ENCODE measurements at places on chromosomes 5 and 9. TPM values are rescaled to one million over a fixed set of nuclear protein-coding genes. Genes with fewer than 3 reads are reported as not detected.

GRCh38 chr5:173298213-173298926, 29.8 kb downstream of the STC2 start:
- H3K4me1 ChIP-seq = peaks cover 17% of the 10 kb centered on the region
- no peaks in the 10 kb centered on the region for H3K36me3 ChIP-seq
- peaks cover 9% of the 10 kb centered on the region for H3K27me3 ChIP-seq
- H3K4me3 ChIP-seq = no peak overlapping the region
- no peak for DNase-seq

The CDH10 gene
- total RNA-seq = not detected

DNA sequence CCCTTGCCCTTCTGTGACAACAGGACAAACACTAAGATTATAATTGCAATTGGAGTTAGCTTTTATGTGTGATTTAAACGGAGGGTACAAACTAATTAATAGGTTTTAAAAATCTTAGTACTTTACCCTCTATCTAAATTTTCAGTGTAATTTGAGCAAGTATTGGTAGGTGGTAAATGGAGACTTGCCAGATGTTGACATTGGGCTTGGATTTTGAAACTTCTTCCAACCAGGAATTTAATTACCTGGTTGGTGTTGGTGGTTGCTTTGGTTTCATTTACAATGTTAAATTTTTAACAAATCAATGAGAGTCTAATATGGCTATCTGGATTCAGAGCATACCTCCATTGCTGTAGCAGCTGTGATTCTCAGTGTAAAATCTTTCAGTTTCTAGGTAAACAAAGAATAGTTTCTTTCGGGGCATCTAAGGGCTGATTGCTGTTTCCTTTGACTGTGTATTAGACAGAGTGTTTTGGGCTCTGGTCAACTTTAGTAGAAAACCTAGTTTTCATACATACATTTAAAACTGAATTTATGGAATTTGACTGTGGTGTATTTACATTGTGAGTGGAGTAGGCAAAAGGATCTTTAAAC, 1.9 kb downstream of the DAPK1 start:
- peaks cover 47% of the 10 kb centered on the region for H3K4me1 ChIP-seq
- peak overlapping the region; percentile 59 for H3K4me3 ChIP-seq
- no peak for DNase-seq
- H3K27me3 ChIP-seq = peaks cover 8% of the 10 kb centered on the region

DNA sequence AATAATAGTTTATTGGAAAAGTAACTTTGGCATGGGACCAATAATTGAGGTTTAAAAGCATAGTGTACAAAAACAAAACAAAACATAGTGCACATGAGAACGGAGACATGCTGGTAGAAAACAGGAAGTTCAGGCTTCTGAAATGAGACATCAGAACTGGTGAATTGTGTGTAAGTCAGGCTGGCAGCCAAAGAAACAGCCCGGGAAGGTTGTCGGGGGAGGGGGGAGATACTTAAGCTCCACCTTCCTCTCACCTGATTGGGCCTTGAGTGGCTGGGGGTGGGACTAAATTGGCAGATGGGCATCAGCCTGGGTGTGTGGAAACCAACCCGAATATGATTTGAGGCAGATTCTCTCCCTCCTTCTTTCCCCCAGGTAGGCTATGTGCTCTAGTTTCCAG, 256.3 kb downstream of the SMARCA2 start:
- H3K27ac ChIP-seq = no peak overlapping the region
- H3K4me1 ChIP-seq = peaks cover 2% of the 10 kb centered on the region
- no peaks in the 10 kb centered on the region for H3K27me3 ChIP-seq
- no peak for DNase-seq
- H3K36me3 ChIP-seq = no peaks in the 10 kb centered on the region

GRCh38 chr9:137302449-137303150, 529 bp upstream of the NRARP start:
- peak overlapping the region; percentile 86 for H3K27ac ChIP-seq
- H3K4me3 ChIP-seq = peak overlapping the region; percentile 62
- DNase-seq = peak; percentile 79
- peaks cover 85% of the 10 kb centered on the region for H3K4me1 ChIP-seq
- peaks cover 36% of the 10 kb centered on the region for H3K27me3 ChIP-seq

DNA sequence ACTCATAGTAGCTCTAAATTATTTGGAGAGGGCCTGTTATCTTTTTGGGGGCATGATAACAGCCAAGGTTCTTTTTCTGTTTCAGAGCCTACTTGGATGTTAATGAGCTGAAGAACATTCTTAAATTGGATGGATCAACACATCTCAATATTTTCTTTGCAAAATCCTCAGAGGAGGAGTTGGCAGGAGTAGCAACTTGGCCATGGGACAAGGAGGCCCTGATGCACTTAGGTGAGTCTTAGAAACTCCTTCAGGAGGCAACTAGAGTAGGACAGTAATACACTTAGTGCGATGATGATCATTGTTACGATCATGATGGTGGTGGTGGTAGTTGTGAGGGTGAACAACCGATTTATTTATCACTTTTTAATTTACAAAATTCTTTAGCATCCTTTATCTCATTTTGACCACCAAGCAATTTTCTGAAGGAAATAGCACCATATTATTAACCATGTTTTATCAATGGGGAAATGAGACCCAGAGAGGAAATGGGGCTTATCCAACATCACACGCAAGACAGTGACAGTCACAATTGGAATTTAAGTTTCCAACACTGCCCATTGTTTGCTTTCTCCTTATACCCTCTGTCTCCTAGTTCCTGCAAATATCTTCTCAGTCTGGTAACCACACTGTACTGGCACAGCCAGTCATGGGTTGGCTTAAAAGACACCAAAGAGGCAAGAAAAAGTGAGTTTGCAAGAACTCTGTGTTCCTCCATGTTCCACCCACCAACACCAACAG, 54.0 kb downstream of the PAPPA start:
- no peak overlapping the region for H3K4me3 ChIP-seq
- DNase-seq = no peak
- no peaks in the 10 kb centered on the region for H3K4me1 ChIP-seq
- H3K36me3 ChIP-seq = no peaks in the 10 kb centered on the region
- no peaks in the 10 kb centered on the region for H3K27me3 ChIP-seq

The FIBCD1 gene
- not detected for total RNA-seq

DNA sequence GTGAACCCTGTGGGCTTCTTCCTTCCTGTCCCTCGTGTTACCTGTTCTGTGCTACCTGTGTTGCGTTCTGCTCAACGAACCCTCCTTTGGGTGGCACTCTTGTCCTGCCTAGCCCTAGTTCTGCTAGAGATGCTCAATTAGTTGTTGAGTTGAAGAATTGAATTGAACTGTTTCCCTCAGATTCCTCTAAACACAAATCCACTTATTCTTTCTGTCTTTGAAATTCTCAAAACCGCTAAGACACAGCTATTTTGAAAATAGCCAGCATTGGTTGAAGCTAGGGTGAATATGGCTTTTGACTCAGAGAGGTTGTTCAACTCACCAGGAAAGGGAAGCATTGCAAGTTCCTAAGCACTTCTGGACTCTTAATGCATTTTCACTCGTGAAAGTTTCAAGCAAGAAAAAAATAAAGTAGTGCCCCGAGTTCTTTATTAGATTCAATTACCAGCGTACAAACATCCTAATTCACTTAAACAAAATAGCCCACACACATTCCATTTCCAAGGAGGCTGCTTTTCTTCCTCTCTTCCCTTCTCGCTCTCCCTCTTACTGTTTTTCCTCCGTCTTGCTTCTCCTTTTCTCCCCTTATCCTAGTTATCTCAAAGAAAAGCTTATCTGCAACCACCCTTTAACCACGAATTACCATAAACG, 642 bp upstream of the ITGA1 start:
- DNase-seq = no peak
- H3K4me3 ChIP-seq = peak overlapping the region; percentile 60
- no peaks in the 10 kb centered on the region for H3K27me3 ChIP-seq

DNA sequence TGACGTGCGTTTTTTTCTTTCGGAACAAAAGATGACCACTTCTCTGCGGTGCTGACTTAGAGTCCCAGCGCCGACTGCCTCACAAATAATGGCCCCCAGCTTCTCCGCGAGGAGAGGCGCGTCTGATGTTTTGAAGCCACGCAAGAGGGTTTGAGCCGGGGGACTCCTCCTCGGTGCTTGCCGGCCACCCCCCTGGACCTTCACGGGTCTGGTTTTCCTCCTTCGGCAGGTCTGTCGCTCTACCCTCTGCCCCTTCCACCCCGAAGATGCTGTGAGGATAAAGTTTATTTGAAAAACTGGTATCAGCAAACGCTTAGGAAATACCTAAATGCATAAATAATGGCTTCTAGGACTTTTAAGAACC, 584 bp downstream of the USP20 start:
- peaks cover 35% of the 10 kb centered on the region for H3K4me1 ChIP-seq
- H3K27ac ChIP-seq = peak overlapping the region; percentile 86
- no peak for DNase-seq
- peak overlapping the region; percentile 99 for H3K4me3 ChIP-seq
- no peaks in the 10 kb centered on the region for H3K27me3 ChIP-seq
- H3K36me3 ChIP-seq = peaks cover 24% of the 10 kb centered on the region

DNA sequence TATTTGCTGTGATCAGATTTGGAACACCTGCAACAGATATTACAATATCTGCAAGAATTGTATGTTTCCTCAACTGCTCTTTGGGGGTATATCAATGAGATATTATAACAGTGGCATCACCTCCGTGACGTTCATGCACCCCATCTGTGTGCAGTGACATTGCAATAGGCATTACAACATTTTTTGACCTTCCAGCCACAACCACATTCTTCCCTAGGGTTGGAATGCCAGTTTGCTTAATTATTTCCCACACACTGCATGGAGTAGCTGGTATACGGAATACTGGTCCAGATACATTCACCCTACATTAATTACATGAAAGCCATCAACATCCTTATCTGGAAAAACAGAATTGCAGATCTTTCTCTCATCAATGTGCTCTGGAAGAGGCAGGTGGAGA, 42.3 kb downstream of the FBXO4 start:
- H3K4me3 ChIP-seq = no peak overlapping the region
- no peaks in the 10 kb centered on the region for H3K27me3 ChIP-seq
- H3K36me3 ChIP-seq = no peaks in the 10 kb centered on the region
- no peak overlapping the region for H3K27ac ChIP-seq
- no peaks in the 10 kb centered on the region for H3K4me1 ChIP-seq

DNA sequence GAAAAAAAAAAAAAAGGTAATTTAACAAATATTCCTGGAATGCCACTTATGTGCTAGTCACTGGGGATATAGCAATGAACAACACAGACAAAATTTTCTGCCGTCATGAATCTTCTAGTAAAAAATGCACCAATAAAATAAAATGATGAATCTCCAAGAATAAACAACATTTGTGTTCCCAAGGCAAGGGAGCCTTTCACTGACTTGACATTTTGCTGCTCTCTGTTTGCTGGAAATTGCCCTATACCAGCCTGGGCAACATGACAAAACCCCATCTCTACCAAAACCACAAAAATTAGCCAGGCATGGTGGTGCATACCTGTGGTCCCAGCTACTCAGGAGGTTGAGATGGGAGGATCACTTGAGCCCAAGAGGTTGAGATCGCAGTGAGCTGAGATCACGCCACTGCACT, 64.5 kb upstream of the ERBIN start:
- H3K4me3 ChIP-seq = no peak overlapping the region
- no peaks in the 10 kb centered on the region for H3K4me1 ChIP-seq
- no peaks in the 10 kb centered on the region for H3K36me3 ChIP-seq
- H3K27me3 ChIP-seq = no peaks in the 10 kb centered on the region

DNA sequence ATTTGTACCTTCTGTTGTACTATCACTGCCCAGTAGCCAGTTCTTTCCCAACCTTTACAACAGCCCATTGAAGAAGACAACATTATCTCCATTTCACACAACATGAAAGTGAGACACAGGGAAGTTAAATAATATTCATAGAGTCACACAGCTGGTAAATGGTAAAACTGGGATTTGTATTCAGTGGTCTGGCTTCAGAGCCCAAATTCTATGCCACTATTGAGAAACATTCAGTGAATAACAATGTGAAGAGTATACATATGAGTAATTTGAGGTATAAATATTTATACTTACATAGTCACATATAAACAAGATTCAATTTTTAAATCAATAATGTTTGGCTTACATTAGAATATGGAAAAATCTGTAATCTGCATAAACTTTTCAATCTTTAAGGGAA, 13.8 kb downstream of the SMIM15 start:
- DNase-seq = no peak
- H3K36me3 ChIP-seq = no peaks in the 10 kb centered on the region
- H3K27me3 ChIP-seq = no peaks in the 10 kb centered on the region
- H3K27ac ChIP-seq = no peak overlapping the region

DNA sequence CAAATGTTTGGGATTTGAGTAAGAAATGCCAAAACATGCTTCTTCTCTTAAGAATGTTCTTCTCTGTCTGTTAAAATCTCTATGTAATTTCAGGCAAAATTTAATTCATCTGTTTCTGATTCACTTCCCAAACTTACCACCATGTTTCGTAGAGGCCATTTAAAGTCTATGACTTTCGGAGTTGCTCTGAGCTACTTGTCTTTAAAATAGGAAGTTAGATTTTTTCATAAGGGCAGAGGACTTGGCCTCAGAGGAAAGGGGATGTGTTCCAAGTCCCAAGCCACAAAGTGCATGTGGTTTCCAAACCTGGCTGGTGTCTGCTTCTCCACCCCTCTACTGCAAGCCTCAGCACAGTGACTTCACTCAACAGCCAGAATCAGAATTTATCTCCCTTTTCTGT, 111.3 kb upstream of the ADRA1B start:
- H3K27ac ChIP-seq = no peak overlapping the region
- H3K27me3 ChIP-seq = no peaks in the 10 kb centered on the region
- H3K36me3 ChIP-seq = no peaks in the 10 kb centered on the region

- no peak overlapping the region for H3K4me3 ChIP-seq
These were observed 22.6 kb upstream of the EMB start for GRCh38 chr5:50463726-50464125.

The MAMDC2 gene
- total RNA-seq = 17.3 TPM

The CD274 gene
- total RNA-seq = not detected

- no peak overlapping the region for H3K4me3 ChIP-seq
- no peaks in the 10 kb centered on the region for H3K36me3 ChIP-seq
- DNase-seq = no peak
- H3K27ac ChIP-seq = no peak overlapping the region
- no peaks in the 10 kb centered on the region for H3K27me3 ChIP-seq
- no peaks in the 10 kb centered on the region for H3K4me1 ChIP-seq
These were observed 22.5 kb downstream of the TICAM2 start for GRCh38 chr5:115579747-115580173.

The PLAC8L1 gene
- total RNA-seq = not detected

GRCh38 chr5:131067636-131068035, 97.4 kb downstream of the HINT1 start:
- H3K27me3 ChIP-seq = no peaks in the 10 kb centered on the region
- no peak overlapping the region for H3K27ac ChIP-seq
- no peak for DNase-seq

The ANKRA2 gene
- 57.9 TPM for total RNA-seq

- H3K27ac ChIP-seq = no peak overlapping the region
- H3K36me3 ChIP-seq = no peaks in the 10 kb centered on the region
- H3K4me3 ChIP-seq = no peak overlapping the region
These were observed 3.8 kb downstream of the ARSI start for GRCh38 chr5:150298701-150299451.

The LVRN gene
- 1.4 TPM for total RNA-seq

- no peaks in the 10 kb centered on the region for H3K36me3 ChIP-seq
- H3K27me3 ChIP-seq = no peaks in the 10 kb centered on the region
- H3K27ac ChIP-seq = no peak overlapping the region
- H3K4me1 ChIP-seq = peaks cover 32% of the 10 kb centered on the region
- no peak overlapping the region for H3K4me3 ChIP-seq
- no peak for DNase-seq
These were observed 2.1 kb upstream of the HSPA4 start for GRCh38 chr5:133049726-133050048.

All from suprapubic skin (tissue), 4 donors.